Activated CD4-positive, CD25-positive, alpha-beta regulatory T cell treated with anti-CD3 and anti-CD28 coated beads, Interleukin-2, amount 50 U/mL, for 24 hours (primary cell): ENCODE measurements at places on chromosomes 1 and 21.
A peak's percentile ranks its signal among the peaks of the same experiment; 100 is the strongest.

DNA sequence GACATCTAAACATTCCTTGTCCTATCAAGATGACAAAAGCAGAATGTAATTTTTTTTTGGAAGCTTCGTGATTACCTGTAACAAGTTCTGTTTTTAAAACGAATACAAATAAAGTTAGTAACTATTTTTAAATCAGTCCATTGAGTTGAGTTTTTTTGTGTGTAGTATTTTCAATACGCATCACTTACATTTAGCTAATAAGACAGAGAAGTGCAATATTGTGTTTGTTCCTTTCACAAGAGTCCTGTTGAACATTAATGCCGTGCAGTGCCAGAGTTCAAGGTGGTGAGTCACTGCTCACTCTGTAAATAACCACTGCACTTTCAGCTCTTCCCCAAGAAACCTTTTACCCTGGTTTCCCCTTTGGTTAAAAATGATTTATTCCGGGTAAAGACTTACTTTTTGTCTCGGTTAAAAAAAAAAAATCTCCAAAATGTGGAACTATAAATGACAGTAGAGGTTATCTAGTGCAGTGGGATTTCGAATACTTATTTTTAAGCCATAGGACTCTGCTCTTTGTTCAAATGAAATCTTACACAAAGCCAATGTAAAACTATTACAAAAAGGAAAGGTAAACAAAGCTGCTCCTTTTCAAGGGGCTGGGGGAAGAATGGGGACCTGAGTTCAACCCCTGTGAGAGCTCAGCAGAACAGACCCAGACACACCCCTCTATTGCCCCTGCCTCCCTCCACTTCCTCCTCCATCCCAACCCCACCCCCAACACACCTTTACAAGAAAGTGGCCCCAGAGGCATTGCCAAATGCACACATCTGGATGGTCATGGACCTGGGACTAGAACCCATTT lies 14.8 kb upstream of the NCMAP start:
- peak; percentile 62 for ATAC-seq

- ATAC-seq: peak; percentile 93
Observed at GRCh38 chr1:224542783-224543440, 73.2 kb upstream of the CNIH3 start.

DNA sequence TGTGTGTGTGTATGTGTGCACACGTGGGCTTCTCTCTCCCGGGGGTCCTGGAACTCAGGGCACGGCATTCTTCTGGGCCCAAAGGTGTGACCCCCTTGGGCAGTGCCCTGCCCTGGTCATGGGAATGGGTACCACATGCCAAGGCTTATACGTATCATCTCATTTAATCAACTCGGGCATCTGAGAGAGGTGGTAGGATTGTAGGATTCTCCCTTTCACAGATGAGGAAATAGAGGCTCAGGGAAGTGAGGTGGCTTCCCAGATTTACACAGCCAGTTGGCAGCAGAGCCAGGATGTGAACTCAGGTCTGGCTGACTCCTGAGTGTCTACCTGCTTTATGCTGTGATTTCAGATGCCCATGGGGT lies 15.2 kb downstream of the MYOM3 start:
- ATAC-seq: no peak

GRCh38 chr21:35342440-35342839 lies 293.3 kb upstream of the RUNX1 start:
- peak; percentile 88 for ATAC-seq

DNA sequence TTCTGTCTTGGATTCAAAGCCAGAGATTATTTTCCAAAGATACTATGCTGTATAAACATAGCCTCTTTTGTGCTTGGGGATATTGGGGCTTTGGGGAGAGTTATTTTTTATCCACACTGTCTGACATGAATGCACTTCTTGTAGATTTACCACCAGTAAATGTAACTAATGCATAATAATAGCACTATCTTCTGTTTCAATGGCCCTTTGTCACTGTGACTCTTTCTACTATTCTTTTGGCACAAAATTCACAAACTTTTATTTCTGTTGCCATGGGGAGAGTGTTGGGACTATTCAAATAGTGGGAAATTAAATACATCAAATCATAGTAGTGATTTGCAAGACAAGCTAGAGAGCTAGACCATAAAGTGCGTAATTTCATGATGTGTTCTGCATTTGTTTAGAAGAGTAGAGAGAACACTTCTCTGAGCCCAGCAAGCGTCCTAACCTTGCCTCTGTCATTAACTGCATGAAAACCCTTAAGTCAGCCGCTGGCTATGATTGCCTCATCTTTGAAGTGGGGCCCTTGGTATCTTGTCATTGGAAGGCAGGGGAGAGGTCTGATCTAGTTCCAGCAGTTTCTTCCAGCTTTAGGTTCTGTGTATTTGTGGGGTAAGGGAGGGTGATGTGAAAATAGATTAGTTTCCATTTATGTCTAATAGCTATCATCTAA lies 154.4 kb downstream of the HHAT start:
- no peak for ATAC-seq

DNA sequence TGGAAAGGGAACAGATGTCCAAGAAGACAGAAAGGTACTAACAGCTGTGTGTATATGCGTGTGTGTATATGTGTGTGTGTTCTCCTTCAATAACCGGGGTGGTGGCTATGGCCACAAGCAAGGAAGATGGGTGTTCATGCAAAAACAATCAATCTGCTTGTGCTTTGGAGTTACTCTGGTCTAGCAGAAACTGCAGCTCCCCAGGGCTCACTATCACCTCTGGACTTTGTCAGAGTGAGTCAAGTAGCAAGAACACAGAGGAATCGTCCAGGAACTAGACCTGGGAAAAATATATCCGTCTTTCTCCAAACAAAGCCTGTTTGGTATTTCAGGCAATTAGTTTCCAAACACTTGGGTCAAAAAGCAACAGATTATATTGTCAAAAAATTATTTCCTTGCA lies 68.6 kb downstream of the GNG12 start:
- no peak for ATAC-seq

- ATAC-seq: no peak
Observed at GRCh38 chr1:81432654-81433109, 368.1 kb upstream of the ADGRL2 start.

GRCh38 chr1:77948841-77949424 lies 29.9 kb downstream of the FUBP1 start:
- ATAC-seq: no peak

DNA sequence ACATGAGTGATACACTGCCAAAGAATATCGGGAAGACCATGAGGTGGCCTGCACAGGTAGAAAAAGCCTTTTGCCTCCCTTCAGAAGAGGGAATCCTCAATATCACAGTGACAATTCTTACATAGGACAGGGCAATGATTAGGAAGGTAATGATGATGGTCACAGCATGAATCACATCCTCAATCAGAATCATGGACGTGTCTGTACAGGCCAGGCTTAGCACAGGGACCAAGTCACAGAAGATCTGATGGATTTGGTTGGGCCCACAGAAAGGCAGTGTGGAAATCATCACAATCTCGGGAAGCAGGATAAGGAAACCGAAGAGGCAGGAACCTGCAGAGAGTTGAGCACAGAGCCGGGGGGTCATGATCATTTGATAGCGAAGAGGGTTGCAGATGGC lies 3.2 kb downstream of the OR6K3 start:
- ATAC-seq: no peak

GRCh38 chr1:24762133-24762676 lies 17.0 kb downstream of the CLIC4 start:
- no peak for ATAC-seq

DNA sequence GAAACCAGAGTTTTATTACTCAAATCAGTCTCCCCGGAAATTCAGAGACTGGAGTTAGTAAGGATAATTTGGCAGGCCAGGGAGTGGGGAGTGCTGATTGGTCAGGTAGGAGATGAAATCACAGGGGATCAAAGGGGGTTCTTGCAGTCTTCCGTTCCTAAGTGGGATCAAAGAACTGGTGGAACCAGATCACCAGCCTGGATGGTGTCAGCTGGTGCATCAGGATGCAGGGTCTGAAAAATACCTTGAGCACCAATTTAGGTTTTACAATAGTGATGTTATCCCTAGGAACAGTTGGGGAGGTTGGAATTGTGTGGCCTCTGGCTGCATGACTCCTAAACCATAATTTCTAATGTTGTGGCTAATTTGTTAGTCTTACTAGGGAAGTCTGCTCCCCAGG lies 1.4 kb upstream of the CD101 start:
- no peak for ATAC-seq
